ENCODE measurements at places on chromosomes 7 and 10.
A peak's percentile ranks its signal among the peaks of the same experiment; 100 is the strongest.

GRCh38 chr10:133378251-133379096, 588 bp upstream of the PAOX start:
- DNase-seq, result peak; percentile 48

DNA sequence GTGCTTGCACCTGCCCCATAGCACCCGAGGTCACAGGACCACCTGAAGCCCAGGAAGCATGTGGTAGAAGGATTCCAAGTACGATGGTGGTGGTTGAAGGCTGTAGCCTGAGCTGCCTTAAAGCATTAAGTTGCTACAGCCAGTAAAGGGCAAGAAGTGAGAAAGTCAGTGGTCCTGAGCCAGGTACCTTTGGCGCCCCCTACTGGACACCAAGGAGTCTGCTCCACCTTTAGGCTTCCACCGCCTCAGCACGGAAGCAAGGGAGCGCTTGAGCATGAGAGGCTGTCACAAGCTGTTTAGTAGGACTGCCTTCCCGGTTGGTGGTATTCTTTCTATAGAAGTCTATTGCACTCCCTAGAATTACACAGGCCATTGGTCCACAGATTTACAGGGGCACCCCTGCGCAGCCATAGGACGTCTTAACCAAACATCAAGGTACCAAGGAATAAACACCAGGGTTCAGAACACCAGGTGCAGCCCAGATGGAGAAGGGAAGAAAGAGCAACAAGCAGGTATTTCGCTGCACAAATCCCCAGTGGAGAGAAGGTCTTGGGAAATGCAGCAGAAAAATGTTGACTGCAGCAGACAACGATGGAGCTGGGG, 2.2 kb downstream of the CRTAC1 start:
- DNase-seq, result peak; percentile 60

- no peak for DNase-seq
Observed at GRCh38 chr10:59018977-59019376, 157.5 kb upstream of the PHYHIPL start.

DNA sequence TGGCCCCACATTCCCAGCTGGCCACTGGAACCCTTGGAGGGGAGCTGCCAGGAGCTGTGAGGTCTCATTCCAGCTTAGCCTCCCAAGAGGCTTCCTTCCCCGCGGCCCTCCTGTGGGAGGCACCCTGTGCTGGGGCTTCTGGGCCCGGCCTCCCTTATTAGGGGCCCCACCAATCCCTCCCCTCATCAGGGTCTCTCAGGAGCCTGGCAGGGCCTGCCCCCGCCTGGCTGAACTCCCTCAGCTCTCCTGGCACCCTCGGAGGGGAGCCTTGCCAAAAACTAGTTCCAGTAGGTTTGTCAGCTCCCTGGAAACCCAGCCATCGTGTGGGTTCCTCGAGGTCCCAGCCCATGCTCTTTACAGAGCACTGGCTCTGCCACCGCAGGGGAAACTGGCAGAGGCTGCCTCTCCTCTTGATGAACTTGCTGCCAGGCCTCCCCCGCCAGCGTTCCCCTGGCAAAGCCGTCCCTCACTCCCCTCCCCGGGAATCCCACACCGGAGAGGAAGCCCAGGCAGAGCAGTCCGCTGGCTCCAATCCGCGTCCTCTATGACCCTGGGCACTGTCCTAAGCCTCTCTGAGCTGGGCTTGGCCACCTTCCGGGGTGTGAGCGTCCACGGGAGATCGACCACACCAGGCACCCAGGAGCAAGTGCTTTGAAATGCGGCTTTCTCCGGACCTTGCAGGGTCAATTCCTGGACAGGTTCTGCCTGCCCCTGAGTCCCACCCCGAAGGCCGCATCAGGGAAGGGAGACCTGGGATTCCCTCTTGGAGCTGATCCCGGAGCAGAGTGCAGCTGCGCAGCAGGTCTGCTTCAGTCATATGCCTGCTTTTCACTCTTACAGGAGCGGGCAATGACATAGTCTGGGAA, 139.8 kb downstream of the ARHGAP22 start:
- no peak for DNase-seq

- no peak for DNase-seq
Observed at GRCh38 chr7:78149787-78150186, 351.2 kb downstream of the PHTF2 start.

DNA sequence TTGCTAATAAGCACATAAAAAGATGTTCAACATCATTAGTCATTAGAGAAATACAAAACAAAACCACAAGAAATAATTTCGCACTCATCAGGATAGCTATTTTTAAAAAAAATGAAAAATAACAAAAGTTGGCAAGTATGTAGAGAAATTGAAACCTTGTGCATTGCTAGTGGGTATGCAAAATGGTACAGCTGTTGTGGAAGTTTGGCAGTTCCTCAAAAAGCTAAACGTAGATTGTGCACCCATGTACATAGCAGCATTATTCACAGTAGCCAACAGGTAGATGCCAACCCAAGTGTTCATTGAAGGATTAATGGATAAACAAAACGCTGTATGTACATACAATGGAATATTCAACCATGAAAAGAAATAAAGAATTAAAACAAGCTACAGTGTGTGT, 35.3 kb upstream of the STARD3NL start:
- no peak for DNase-seq

GRCh38 chr7:68756986-68757495, 841.2 kb upstream of the AUTS2 start:
- DNase-seq, result no peak

DNA sequence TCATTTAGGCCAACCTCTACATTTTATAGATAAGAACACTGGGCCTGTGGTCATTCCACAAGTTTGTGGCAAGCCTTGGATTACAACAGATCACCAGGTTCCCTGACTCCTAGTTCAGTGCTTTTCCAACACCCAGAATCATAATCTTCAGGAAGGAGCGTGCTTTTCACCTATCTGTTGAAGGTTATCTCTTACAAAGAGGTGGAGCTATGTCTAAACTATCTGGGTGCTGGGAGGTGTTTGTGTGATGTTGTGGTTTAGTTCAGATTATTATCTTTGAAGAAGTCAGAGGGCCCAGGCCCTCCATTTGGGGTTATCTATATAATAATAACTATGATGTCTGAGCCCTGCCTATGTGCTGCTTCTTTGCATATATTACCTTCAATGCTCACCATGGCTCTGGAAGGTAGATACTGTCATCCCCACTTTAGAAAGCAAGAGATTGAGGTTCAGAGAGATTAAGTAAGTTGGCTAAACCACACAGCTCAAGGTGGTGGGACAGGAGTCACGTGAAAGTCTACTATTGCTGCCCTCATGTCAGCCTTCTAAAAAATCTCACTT, 24.0 kb downstream of the IL2RA start:
- DNase-seq, result peak; percentile 25

- no peak for DNase-seq
Observed at GRCh38 chr10:60820093-60820754, 41.9 kb downstream of the CDK1 start.

DNA sequence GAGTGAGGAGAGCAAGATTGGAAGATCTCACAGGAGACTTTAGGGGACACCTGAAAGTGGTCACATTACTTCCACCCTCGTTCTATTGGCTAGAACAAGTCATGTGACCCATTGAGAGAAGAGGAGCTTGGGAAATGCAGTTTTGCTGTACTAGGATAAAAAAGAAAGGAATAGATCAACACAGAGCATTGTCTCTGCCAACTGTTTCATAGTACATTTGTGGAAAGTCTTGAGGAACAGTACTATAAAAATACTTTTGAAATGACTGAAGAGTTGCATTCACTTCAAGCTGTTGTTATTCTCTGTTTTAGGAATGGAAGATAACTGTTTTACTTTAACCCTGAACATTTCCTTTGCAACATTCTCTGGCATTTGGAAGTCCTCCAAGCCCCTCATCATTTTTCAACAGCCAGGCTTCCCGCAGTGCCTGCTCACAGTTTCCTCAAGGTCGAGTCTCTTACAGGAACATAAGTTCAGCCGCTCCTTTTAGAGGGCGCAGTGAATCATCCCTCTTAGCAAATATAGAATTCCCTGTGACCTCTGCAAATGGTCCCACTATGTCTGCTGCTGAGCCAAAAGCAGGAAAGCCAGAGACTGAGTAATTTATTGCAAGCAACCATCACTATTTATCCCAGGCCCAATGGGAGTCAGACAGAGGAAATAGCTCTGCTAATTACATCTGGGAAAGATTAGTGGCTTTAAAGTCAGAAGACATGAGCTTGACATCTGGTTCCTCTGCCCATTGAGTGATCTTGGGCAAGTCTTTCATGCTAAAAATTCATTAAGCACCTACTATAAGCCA, 40.7 kb downstream of the MRPL32 start:
- no peak for DNase-seq
